ENCODE measurements at places on chromosomes 5 and 9.

DNA sequence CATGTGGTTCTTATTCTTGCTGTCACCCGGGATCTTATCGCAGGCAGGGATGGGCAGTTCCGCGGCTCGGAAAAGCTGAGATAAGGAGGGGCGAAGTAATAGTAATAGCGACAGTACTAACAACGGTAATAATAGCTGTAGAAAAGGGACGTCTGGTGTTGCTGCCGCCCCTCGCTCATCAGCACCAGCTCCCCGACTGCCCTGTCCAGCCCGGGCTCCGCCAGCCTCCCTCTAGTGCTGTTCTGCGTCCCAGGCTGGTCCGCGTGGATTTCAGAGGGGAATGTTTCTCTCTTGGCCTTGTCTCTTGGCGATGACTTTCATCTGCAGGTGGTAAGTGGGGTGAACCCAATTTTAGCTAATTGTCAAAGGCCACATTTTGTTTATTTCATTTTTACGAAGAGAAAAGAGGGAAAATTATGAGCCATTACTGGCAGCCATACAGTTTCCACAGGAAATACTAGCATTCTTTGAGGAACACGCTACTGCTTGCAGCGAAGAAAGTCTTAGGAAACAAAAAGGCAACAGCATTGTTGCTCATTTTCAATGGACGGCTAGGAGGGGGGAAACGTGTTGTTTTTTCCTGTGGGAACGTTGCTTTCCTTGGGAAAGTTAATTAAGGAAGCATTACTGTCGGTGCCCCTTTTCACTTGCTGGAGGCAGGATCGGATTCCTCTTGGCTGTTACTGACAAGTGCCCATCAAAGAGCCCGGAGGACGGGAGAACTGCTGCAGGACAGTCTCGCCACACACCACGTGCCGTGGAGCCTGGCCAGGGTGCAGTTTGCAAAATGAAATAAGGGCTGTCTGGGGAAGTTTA, 762 bp downstream of the SNCAIP start:
- DNase-seq, result no peak

DNA sequence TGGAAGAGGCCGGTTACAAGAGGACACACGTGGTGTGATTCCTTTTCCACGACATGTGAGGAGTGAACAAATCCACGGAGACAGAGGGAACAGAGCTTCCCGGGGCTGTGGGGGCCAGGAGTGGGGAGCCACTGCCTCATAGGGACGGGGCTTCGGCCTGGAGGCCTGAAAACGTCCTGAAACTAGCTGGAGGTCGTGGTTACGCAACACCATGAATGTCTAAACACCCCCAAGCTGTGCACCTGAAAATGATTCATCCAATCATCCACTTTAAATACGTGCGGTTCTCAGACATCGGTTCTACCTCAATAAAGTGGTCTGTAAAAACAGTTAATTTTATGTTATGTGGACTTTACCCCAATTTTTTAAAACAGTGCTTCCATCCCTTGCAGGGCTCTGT, 65.3 kb upstream of the PPP1R26 start:
- DNase-seq, result no peak

DNA sequence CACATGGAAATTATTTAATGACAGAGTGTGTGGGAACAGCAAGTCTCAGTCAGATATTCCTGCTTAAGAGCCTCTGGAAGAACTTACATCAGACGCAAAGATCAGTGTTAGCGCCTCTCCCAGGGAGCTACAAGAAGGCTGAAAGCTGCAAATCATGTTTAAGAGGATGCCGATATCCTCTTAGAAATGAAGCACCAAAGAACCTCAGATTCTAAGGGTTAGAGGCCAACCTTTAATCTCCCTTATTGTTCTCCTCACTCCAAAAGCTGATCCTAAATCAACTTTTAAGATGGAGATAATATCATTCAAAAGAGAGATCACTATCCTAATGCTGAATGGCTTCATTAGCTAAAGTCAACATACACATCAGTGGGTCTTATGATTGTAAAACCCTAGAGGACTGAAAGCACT, 160.6 kb downstream of the NFIB start:
- no peak for DNase-seq

DNA sequence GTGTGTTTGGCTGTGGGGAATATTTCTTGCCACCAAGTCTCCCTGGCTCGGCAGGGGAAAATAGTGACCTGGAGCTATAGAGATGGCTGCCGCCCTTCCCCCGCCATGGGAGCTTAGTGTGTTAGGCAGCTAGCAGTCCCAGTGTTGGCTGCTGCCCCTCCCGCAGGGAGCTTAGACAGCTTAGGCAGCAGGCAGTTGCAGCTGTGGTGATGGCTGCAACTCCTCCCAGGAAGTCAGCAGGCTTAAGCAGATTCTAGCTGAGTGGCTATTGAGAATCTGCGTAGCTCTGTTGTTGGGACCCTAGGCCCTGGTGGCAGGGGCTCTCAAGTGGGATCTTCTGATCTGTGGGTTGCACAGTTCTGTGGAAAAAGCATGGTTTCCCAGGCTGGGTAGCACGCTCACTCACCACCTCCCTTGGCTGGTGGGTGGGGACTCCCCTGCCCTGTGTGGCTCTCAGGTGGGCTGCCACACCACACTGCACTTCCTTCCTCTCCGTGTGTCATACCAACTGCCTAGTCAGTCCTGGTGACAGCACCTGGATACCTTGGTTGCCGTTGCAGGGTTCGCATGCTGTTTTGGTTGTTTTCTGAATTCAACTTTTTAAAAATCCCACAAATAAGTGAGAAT, 9.3 kb downstream of the OR1N2 start:
- DNase-seq, result no peak

DNA sequence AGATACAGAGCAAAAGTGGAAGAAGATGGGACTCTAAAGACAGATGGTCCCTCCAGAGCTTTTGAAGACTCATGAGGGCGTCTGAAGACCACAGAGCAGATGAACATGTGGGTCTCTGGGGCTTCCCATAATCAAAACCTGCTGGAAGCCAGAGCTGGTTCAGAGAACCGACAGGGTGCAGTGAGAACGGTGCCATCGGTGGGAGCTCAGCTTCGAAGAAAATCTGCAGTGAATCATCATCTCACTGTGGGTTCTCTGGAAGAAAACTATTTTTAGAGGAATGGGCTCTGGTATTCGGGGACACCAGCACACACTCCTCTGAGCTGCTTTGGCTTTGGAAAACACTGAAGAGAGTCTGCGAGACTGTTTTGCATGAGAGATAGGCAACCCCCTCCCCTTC, 222.4 kb upstream of the PANK3 start:
- no peak for DNase-seq

- peak; percentile 41 for DNase-seq
Observed at GRCh38 chr5:39076757-39077728, 2.8 kb upstream of the RICTOR start.

DNA sequence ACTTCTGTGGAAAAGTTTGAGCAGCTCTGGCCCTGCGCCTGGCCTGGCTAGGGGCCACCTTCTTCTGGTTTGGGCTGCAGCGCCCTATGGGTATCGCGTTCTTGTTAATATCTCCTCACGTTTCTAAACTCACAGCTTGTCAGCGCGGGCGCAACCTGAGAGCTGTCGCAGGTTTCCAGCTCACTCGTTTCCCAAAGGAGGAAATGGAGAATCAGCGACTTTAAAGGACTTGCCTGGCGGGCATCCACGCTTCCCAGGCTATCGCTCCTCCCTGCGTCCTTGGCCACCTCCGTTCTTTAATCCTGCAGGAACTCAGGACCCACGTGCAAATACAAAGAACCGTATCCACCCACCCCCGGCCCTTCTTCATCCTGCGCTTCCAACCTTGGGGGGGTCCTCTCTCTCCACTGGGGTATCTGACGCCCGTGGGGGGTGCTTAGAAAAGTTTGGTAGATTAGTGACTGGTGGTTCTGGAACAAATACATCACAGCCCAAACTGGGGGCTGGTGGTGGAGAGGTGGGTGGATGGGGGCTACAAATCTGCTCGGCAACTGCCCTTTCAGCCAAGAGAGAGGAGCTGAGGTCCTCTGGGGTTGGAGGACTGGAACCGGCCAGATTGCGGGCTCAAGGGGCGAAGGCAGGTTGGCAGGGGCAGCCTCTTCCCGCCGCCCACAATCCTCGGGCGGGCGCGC, 578 bp upstream of the PSAT1 start:
- peak; percentile 56 for DNase-seq

DNA sequence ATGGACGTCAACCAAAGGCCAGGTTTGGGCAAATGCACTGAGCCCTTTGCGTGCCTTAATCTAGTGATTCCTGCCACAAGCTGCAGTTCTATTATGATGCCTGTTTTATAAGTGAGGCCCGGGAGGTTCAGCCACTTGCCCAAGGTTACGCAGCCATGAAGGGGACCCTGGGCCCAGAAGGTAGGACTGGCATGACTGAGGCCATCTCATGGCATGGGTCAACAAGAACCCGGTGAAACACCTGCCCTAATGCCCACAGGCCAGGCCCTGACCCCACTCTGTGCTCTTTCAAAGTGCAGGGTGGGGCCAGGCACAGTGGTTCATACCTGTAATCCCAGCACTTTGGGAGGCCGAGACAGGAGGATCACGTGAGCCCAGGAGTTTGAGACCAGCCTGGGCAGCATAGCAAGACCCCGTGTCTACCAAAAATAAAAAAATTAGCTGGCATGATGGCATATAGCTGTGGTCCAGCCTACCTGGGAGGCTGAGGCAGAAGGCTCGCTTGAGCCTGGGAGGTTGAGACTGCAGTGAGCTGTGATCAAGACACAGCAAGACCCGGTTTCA, 8.6 kb downstream of the NINJ1 start:
- no peak for DNase-seq

- DNase-seq, result no peak
Observed at GRCh38 chr9:91219557-91219956, 142.2 kb downstream of the AUH start.

- no peak for DNase-seq
Observed at GRCh38 chr9:13587571-13587970, 308.1 kb upstream of the MPDZ start.

GRCh38 chr5:179304466-179304865, 40.8 kb downstream of the ADAMTS2 start:
- DNase-seq, result no peak

DNA sequence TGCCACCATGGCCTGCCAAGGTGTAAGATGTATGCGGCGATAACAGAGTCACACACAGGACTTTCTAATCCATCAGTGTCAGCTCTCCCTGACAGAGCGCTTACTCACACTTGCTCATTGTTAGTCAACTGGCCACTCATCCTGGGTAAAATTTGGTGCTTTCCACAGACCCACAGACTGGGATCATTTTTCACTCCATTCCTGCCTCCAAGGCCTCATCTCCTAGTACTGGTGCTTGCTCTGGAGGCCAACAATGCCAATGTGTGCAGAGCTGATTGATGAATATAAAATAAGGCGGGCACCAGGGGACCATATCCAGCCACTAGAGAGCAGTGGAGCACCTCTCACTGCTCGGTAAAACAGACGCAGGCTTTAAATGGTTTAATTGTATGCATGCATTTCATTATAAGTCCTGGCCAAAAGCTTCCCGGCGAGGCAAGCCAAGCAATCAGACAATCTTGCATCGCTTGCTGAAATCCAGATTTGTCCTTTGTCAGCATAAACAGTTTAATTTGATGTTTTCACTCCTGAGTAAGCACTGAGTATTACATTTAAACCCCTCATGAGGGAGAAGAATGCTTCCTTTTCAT, 22.3 kb downstream of the PSMB7 start:
- DNase-seq, result peak; percentile 16

DNA sequence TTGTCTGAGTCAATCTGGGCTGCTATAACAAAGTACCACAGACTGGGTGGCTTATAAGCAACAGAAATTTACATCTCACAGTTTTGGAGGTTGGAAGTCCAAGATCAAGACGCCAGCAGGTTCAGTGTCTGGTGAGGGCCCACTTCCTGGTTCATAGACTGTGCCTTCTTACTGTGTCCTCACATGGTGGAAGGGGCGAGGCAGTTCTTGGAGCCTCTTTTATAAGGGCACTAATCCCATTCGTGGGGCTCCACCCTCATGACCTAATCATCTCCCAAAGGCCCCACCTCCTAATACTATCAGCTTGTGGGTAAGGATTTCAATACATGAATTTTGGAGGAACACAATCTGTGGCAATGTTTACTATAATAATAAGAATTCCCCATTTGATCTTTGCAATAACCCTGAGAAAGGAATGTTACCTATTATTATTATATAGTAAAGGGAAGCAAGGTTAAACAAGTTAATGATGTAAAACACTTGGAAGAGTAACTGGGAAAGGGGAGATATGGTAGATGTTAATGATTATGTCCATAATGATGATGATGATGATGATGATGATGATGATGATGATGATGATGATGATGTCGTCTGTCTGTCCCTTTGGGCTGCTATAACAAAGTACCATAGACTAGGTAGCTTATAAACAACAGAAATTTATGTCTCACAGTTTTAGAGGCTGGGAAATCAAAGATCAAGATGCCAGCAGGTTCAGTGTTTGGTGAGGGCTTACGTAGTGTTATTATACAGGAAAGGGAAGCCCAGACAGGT, 40.8 kb downstream of the WHRN start:
- no peak for DNase-seq

GRCh38 chr5:169913479-169913878, 66.8 kb downstream of the INSYN2B start:
- DNase-seq, result no peak

DNA sequence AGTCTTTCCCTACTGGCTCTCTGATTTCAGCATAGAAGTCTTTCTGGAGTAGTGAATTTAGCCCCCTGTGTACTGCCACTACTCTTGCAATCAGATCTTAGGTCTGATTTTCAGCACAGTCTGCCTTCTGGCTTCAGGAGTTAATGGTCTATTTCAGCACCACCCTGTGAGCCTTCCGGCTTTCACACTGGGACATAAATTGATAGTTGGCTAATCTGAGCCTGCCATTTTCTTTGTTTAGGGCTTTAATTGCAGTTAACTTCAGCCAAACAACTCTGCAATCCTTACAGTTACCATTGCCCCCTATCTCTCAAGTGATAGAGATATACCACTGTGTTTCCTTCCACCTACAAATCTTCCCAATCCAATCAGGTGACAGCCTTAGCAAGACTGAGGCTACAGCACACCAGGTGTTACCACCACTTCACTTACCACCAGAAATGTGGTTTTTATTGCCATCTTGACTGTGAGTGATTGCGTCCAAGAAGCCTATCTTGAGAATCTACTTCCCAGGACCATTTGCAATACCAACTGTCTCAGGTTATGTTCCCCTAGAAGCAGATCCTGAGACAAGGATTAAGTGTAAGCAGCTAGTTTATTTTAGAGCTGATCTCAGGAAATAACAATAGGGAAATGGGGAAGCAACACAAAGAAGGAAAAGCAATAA, 51.9 kb upstream of the NEK6 start:
- no peak for DNase-seq

GRCh38 chr5:64622991-64623390, 67.3 kb upstream of the SHISAL2B start:
- no peak for DNase-seq

GRCh38 chr9:35859310-35859989, 10.8 kb downstream of the OR13J1 start:
- peak; percentile 41 for DNase-seq

GRCh38 chr9:35357826-35358225, 132.1 kb upstream of the RUSC2 start:
- no peak for DNase-seq

GRCh38 chr5:158483281-158483860, 616.3 kb downstream of the EBF1 start:
- DNase-seq, result no peak

DNA sequence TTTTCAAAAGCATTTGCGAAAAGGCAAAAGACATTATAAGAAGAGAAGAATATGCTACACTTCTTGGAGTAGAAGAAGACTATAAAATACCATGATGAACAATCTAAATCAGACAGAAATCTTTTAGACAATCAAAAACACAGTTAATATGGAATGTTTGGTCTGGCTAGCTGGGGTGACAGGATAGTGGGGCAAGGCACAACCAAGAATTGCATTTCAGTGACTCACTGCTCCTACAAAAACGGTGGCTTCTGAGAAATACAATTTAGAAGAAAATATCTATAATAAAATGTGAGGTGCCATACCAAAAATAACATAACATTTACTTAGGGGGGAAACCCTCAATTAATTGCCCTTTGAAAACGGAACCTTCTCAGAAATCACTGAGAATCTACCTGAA, 363.4 kb downstream of the NPR3 start:
- no peak for DNase-seq
